DMS79 (cell line): ENCODE measurements at places on chromosomes 7 and 10.

- no peak for DNase-seq
Observed at GRCh38 chr10:72736176-72736827, 44.4 kb downstream of the MCU start.

GRCh38 chr10:11721806-11722205 lies 20.4 kb upstream of the ECHDC3 start:
- DNase-seq = no peak

DNA sequence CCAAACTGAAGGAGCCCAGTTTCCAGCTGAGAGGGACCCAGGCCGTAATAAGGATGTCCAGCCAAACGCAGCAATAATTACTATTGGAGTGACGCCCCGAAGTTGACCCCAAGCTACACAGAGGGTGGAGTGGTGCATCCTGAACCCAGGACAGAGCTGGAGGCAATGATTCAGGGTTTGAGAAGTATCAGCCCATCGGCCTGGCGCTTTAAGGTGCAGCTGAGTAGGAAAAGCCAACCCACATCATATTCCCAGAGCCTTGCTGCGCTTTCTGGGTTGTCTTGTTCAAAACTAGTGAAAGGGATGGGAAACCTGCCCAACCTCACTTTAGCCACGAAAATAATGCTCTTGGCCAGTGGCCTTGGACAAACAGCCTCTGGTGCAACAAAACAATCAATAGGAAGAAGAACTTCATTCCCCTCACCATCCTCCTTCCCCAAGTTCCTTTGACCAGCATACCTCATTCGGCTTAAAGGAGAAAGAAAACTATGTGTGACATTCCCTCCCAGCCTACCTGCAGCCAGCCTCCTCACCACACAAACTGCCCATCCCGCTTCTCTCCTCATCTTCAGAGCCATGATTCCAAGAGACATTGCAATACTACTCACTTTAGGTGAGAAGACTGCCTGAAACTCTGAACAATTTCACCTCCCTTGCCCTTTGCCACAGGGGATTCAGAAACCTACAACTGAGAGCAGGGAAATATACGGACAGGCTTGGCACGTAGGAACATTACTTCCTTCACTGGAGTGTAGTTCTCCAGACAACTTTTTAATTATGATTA lies 217.2 kb upstream of the MKLN1 start:
- DNase-seq = no peak

DNA sequence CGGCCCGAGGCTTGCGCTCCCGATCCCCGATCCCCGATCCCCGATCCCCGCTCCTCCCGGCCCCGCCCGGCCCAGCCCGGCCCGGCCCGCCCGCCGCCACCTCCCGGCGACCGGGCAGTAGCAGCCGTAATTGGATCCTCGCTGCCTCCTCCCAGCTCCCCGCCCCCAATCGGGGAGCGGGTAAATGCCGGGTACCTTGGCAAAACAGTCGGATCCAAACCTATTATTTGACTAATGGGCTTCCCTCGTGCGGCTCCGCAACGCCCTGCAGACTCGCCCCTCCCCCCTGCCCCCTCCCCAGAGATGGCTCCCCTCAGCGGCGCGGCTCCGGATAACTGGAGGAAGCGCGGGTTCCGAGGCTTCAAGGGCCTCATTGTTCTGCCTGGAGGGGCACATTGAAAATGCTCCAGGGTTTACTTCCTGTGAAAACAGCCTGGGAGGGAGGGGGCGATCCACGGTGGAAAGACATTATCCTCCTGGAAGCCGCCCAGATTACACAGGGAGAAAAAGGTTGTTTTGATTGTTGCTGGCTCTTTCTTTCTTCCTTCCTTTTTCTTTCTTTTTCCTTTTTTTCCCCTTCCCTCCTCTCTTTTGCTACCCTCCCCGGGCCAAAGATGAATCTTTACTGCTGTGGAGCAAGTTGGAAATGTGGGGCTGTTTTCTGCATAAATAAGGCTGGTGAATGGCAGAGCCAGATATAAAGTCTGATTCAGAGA lies 94.7 kb upstream of the ZMIZ1 start:
- DNase-seq = peak; percentile 59

- DNase-seq = no peak
Observed at GRCh38 chr7:112937651-112938415, 147.6 kb upstream of the TMEM168 start.
